Naive thymus-derived CD4-positive, alpha-beta T cell (primary cell): ENCODE measurements at places on chromosomes 4 and X. TPM values are rescaled to one million over a fixed set of nuclear protein-coding genes. Genes with fewer than 3 reads are reported as not detected.

The DCAF12L1 gene
- not detected for polyA plus RNA-seq

- no peak overlapping the region for H3K4me3 ChIP-seq
- DNase-seq = no peak
- H3K27me3 ChIP-seq = no peaks in the 10 kb centered on the region
- no peaks in the 10 kb centered on the region for H3K4me1 ChIP-seq
- no peak overlapping the region for H3K27ac ChIP-seq
Measured at GRCh38 chr4:156770140-156770539, 201.5 kb downstream of the PDGFC start.

DNA sequence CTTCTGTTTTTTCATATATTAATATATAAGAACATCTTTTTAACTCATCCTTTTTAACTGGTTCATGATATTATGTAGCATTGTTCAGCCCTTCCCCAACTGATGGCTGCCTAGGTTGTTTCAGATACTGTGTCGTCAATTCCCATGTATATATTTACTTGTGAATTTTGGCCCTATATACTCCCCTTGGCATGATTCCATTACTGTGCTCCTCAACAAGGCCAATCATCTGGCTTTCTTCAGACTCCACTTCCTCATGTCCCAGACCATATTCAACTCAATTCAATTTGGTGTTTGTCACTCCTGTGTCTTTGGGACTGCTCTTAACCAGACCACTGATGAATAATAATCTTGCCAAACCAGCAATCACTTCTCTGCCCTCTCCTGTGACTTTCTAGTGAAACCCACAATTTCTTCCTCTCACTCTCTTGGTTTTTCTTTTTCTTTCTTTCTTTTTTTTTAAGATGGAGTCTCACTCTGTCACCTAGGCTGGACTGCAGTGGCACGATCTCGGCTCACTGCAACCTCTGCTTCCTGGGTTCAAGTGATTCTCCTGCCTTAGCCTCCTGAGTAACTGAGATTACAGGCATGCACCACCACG, 2.7 kb upstream of the WDR45 start:
- H3K4me3 ChIP-seq = no peak overlapping the region
- H3K27me3 ChIP-seq = no peaks in the 10 kb centered on the region
- H3K27ac ChIP-seq = no peak overlapping the region
- H3K4me1 ChIP-seq = no peaks in the 10 kb centered on the region
- peaks cover 7% of the 10 kb centered on the region for H3K36me3 ChIP-seq

DNA sequence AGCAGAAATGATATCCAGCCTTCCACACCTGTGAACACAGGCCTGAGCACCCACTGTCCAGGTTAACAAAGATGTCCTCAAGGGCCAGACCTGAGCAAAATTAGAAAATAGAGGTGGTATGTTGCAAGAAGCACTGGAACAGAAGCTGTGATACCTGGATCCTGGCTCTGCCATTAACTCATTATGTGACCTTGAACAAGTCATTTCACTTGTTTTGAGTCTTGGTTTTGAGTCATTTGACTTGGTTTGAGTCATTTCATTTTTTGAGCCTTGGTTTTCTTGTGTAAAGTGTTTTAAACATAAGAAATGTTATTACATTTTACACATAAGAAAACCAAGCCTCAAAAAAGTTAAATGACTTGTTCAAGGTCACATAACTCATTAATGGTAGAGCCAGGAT, 2.9 kb upstream of the NWD2 start:
- DNase-seq = no peak
- no peaks in the 10 kb centered on the region for H3K27me3 ChIP-seq
- H3K36me3 ChIP-seq = no peaks in the 10 kb centered on the region
- no peak overlapping the region for H3K4me3 ChIP-seq

DNA sequence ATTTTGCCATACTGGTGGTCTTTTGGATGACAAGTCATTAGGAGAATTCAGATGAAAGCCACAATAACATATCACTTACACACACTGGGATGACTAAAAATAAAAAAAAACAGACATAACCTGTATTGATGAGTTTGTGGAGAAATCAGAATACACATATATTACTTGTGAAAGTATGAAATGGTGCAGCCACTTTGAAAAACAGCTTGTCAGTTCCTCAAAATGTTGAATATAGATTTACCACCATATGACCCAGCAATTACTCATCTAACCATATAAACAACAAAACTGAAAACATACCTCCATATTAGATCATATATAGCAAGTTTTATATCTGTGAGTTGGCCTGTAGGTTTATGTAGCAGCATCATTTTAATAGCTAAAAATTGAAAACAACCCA, 608.7 kb downstream of the TLL1 start:
- H3K27ac ChIP-seq = no peak overlapping the region
- no peak overlapping the region for H3K4me3 ChIP-seq
- H3K4me1 ChIP-seq = no peaks in the 10 kb centered on the region
- H3K36me3 ChIP-seq = no peaks in the 10 kb centered on the region
- no peak for DNase-seq
- no peaks in the 10 kb centered on the region for H3K27me3 ChIP-seq

DNA sequence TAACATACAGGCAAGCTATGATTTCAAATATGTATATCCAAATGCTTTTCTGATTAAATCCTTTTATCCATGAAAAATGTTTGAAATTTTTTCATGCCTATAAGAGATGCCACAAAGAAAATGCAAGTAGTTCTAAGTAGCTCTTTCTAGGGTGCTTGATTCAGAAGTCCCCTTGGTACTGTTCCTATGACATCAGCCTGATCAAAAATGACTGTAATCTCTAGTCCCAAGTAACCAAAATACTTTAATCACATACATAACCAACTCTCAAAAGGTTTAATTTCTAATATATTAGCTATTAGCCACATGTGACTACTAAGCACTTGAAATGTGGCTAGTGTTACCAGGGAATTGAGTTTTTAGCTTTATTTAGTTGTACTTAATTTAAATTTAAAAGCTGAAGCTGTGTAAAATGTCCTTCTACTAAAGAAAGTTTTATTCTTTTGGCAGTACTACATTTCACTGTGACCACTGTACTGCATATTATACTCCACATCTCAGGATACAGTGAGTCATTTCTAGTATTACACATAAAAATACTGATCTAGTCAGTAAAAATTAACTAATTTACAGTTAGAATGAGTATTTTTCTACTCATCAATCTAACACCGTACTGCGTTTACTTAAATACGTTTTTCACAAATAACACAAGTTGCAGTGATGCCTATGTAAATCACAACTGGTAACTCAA, 33.9 kb downstream of the FBXW7 start:
- H3K4me1 ChIP-seq = no peaks in the 10 kb centered on the region
- no peak for DNase-seq
- no peaks in the 10 kb centered on the region for H3K36me3 ChIP-seq

DNA sequence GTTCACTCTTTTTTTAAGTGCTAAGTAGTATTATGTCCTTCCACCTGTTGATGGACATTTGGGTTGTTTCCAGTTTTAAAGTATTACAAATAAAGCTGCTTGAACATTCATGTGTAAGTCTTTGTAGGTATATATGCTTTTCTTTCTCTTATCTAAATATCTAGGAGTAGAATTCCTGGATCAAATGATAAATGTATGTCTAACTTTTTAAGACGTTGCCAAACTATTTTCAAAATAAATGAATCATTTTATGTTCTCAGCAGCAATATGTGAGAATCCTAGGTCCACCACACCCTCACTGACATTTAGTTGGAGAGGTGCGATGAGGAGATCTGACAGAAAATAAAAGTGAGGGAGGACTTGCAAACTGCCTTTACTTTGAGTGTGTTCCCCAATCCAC, 291.7 kb upstream of the UGT8 start:
- H3K4me1 ChIP-seq = no peaks in the 10 kb centered on the region
- no peak overlapping the region for H3K27ac ChIP-seq
- no peaks in the 10 kb centered on the region for H3K36me3 ChIP-seq
- no peak for DNase-seq
- peaks cover 3% of the 10 kb centered on the region for H3K27me3 ChIP-seq

DNA sequence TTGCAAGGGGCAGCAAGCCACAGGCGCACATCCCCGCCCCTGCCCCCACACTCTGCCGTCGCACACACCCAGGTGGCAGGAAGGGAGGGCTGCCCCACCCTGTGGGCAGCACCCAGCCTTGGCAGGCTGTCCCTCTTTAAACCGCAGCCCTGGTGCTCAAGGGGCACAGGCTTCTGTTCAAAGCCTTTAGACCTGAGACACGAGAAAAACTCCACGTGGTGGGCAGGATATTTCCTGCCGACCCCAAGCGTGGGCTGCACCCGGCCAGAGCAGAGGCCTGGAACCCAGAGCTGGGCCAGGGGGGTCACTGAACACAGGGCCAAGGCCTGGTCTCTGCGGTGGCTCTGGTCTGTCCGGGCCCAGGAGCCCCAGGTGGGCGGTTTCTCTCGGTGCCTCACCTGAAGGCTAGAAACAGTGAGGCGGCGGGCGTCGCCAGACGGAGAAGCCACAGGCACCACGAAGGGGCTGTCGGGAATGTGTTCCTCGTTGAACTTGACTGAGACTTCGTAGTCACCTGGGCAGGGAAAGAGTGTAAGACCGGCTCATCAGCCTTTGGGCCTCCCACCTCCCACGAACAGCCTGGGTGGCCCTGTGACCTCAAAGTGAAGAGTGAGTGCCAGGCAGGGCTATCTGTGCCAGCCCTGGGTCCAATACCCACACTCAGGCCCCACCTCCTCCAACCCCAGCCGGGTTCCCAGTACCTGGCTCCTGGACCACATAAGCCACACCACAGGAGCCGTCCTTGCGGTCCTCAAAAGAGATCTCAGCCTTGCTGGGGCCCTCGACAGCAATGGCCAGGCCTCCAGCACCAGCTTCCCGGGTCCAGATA, 23.0 kb downstream of the FLNA start:
- no peaks in the 10 kb centered on the region for H3K27me3 ChIP-seq
- peak overlapping the region; percentile 66 for H3K27ac ChIP-seq
- peaks cover 75% of the 10 kb centered on the region for H3K4me1 ChIP-seq
- H3K4me3 ChIP-seq = no peak overlapping the region
- peaks cover 80% of the 10 kb centered on the region for H3K36me3 ChIP-seq

The MAPK10 gene
- polyA plus RNA-seq = not detected

The RTL9 gene
- not detected for polyA plus RNA-seq

- no peak for DNase-seq
- no peaks in the 10 kb centered on the region for H3K36me3 ChIP-seq
- no peak overlapping the region for H3K4me3 ChIP-seq
- no peaks in the 10 kb centered on the region for H3K27me3 ChIP-seq
- H3K27ac ChIP-seq = no peak overlapping the region
Measured at GRCh38 chr4:59772641-59773139, 1427.4 kb upstream of the ADGRL3 start.

DNA sequence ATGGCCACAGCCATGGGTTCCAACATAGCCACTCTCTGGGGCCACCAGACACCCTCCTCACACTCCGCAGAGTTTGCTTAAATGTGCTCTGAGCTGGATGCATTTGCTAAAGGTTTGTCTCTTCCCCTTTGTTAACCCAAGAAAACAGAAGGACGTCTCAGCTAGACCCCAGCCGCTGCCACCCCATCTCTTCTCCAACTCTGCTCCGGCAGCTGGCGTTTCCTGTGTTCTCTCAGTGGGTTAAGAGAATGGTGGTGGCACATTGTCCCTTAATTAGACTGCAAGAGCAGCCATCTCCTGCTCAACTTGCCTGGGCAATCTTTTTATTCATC, 43.7 kb upstream of the FAM9C start:
- peaks cover 78% of the 10 kb centered on the region for H3K4me1 ChIP-seq
- no peaks in the 10 kb centered on the region for H3K36me3 ChIP-seq
- no peak for DNase-seq
- no peaks in the 10 kb centered on the region for H3K27me3 ChIP-seq
- H3K4me3 ChIP-seq = peak overlapping the region; percentile 34

The MAGEA1 gene
- not detected for polyA plus RNA-seq

DNA sequence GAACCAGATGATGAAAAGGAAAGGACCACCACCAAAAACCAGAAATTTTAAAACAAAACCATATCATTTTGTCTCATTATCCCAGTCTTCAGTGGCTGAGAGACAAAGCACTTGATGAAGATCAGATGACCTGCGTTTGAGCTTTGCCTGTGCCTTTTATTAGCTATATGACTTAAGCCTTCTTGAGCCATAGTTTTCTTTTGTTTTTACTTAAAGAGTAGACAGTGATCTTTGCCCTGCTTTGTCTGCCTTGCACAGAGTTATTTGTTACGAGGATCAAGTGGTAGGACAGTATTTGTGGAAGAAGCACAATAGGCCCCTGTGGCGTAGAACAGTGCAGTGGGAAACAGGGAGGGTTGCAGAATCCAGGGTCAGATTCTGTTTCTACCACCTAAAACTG, 89.9 kb downstream of the SLC10A6 start:
- no peaks in the 10 kb centered on the region for H3K4me1 ChIP-seq
- H3K4me3 ChIP-seq = no peak overlapping the region
- no peak overlapping the region for H3K27ac ChIP-seq

The SMR3B gene
- not detected for polyA plus RNA-seq

DNA sequence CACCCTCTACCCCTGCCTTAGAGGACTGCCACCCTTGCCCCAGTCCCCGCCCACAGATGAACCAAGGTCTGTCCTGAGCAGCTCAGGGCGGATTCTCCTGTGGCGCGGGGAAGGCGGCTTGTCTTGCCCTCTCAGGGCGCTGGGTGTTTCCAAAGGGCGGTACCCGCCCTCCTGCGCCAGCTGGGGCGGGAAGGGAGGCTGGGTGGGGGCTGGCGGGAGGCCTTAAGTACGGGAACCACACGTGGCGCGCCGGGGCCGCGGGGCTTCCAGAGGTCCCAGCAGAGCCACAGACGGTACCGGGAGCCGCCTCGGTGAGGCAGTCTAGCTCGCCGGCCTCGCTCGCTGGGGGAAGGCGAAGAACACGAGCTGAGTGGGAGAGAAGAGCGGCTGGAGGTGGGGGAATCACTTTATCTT, 361.1 kb downstream of the MID1IP1 start:
- DNase-seq = peak; percentile 41
- no peak overlapping the region for H3K27ac ChIP-seq
- H3K27me3 ChIP-seq = no peaks in the 10 kb centered on the region
- no peaks in the 10 kb centered on the region for H3K4me1 ChIP-seq

The NAP1L2 gene
- 2.9 TPM for polyA plus RNA-seq

- H3K36me3 ChIP-seq = no peaks in the 10 kb centered on the region
- no peak for DNase-seq
- no peaks in the 10 kb centered on the region for H3K27me3 ChIP-seq
- no peak overlapping the region for H3K27ac ChIP-seq
Measured at GRCh38 chrX:112147206-112147605, 64.6 kb upstream of the TRPC5 start.

The VCX gene
- not detected for polyA plus RNA-seq

DNA sequence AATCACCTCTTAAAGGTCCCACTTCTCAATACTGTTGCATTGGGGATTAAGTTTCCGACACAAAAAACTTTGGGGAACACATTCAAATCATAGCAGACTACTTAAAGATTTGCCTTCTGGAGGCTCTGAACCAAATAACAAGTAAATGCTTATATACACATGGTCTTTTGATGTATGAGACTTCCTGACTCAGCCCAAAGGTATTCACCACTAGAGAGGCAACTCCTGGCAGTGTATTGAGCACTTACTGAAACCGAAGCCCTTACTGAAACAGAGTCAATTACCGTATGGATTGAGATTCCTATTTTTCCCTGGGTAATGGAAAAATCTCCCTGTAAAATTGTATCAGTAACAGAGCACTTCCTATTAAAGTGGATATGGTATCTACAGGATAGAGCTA, 45.4 kb downstream of the ZCCHC13 start:
- H3K27ac ChIP-seq = no peak overlapping the region
- H3K4me3 ChIP-seq = no peak overlapping the region
- no peaks in the 10 kb centered on the region for H3K4me1 ChIP-seq
